ENCODE measurements at places on chromosomes 11 and 22. TPM values are rescaled to one million over a fixed set of nuclear protein-coding genes. Genes with fewer than 3 reads are reported as not detected.

GRCh38 chr11:8773916-8774539, 91.4 kb downstream of the RPL27A start:
- DNase-seq = no peak
- H3K27me3 ChIP-seq = no peaks in the 10 kb centered on the region
- peaks cover 19% of the 10 kb centered on the region for H3K4me1 ChIP-seq
- peak overlapping the region; percentile 54 for H3K27ac ChIP-seq
- H3K4me3 ChIP-seq = no peak overlapping the region
- no peaks in the 10 kb centered on the region for H3K36me3 ChIP-seq

Gene SLC5A12
- 39.6 TPM for polyA plus RNA-seq

GRCh38 chr11:131923309-131923708, 552.9 kb downstream of the NTM start:
- no peaks in the 10 kb centered on the region for H3K27me3 ChIP-seq
- H3K4me3 ChIP-seq = no peak overlapping the region
- H3K36me3 ChIP-seq = no peaks in the 10 kb centered on the region

Gene TYMP
- polyA plus RNA-seq = 105 TPM

GRCh38 chr11:102001657-102002338, 45.4 kb upstream of the CFAP300 start:
- H3K4me1 ChIP-seq = peaks cover 3% of the 10 kb centered on the region
- no peak overlapping the region for H3K4me3 ChIP-seq
- no peaks in the 10 kb centered on the region for H3K27me3 ChIP-seq

DNA sequence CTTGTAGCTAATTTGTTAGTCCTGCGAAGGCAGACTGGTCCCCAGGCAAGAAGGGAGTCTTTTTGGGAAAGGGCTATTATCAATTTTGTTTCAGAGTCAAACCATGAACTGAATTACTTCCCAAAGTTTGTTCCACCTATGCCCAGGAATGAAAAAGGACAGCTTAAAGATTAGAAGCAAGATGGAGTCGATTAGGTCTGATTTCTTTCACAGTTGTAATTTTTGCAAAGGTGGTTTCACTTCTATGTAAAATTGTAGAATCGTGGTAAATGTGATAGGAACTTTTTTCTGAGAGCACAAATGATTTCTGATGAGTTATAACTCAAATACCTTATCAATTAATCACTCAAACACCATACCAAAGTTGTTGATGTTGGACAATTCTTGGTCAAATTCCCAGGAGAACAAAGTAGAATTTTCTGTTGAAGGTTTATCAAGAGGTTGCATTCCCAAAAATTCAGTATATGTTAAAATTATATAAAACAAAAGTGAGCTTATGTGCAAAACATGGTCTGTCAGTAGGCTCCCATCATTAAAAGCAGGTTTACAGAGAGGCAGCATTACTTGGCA, 2.9 kb upstream of the CTSC start:
- no peaks in the 10 kb centered on the region for H3K36me3 ChIP-seq
- H3K27ac ChIP-seq = no peak overlapping the region
- no peaks in the 10 kb centered on the region for H3K27me3 ChIP-seq
- DNase-seq = no peak
- no peaks in the 10 kb centered on the region for H3K4me1 ChIP-seq

- DNase-seq = no peak
- H3K4me1 ChIP-seq = peaks cover 5% of the 10 kb centered on the region
Measured at GRCh38 chr11:15180212-15180792, 65.6 kb downstream of the INSC start.

- H3K27ac ChIP-seq = no peak overlapping the region
- H3K4me3 ChIP-seq = no peak overlapping the region
- H3K36me3 ChIP-seq = no peaks in the 10 kb centered on the region
- H3K4me1 ChIP-seq = no peaks in the 10 kb centered on the region
- H3K27me3 ChIP-seq = no peaks in the 10 kb centered on the region
Measured at GRCh38 chr11:122181372-122181771, 65.4 kb upstream of the BLID start.

- H3K36me3 ChIP-seq = no peaks in the 10 kb centered on the region
- no peak overlapping the region for H3K27ac ChIP-seq
- H3K27me3 ChIP-seq = no peaks in the 10 kb centered on the region
Measured at GRCh38 chr11:112336356-112336886, 75.8 kb upstream of the PLET1 start.

All from hepatocyte (in vitro differentiated cells).